Hypothalamus (tissue), 51 donors: ENCODE measurements at places on chromosomes 1 and 21.

DNA sequence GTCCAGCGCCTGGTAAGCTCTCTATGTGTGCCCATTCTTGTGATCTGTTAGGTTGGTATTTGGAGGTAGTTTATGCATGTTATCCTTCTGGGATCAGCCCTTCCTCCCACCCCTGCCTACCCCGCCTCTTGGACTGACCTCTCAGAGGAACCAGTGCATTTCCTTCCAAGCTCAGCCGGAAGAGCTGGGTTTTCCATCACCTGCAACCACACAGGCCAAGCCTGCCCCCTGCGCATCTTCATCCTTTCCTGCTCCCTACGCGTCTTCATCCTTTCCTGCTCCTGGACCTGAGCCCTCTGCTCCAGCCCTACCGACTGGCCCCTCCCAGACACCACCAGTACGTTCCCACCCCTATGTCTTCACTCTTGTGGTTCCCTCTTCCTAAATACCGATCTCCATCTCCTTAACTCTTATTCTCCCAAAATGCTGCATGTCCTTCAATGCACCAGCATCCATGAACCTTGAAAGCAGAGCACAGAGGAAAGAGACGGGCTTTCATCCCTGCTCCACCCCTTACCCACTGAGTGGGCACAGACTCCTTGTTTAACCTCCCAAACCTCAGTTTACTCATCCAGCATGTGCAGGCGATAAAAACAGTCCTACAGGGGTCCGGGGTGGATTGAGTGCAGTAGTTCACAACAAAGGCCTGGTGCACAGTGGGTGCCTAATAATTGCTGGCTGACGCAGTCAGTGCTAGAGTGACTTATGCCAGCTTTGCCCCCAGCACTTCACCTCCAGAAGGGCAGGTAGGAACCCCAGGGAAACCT lies 526.3 kb downstream of the MATN1 start:
- DNase-seq: no peak

GRCh38 chr1:24961961-24962861 lies 32.1 kb upstream of the RUNX3 start:
- no peak for DNase-seq

- DNase-seq: no peak
These were observed 357.9 kb upstream of the USP24 start for GRCh38 chr1:55572878-55573734.

- DNase-seq: peak; percentile 17
These were observed 13.5 kb downstream of the ESPN start for GRCh38 chr1:6438047-6438525.

GRCh38 chr21:44365967-44366585 lies 12.7 kb downstream of the TRPM2 start:
- DNase-seq: no peak

DNA sequence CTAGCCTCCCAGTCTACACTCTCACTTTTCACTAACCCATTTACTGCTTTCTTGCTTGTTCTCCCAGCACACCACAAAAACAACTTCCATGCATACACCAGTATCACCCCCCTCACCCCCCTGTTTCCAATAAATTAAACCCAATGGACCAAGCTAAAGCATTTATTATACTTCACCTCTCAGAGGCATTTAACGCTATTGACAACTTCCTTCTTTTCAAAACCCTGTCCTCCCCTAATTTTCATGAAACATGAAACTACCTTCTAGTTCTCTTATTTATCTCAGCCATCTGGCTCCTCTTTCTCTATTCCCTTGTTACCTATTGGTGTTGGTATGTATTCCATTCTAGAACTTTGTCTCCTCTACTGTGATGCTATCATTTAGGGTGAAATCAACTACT lies 32.3 kb downstream of the PTPRC start:
- no peak for DNase-seq

DNA sequence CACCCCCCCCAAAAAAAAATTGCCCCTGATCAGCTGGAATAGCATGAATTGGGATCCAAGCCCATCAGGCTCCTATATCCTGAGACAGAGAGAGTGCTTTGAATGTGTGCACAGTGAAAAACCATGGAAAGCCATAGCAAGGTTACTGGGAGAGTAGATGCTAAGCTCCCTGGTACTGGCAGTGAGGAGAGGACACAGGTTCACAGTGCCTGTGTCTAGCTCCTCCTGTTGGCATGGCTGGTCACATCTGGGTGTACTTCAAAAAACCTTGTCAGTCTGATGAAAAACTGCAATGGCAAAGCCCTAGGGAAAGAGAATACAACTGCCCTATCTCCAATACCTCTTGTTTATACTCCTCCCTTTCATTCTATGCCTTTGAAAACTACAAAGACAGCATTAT lies 12.9 kb downstream of the COPA start:
- DNase-seq: no peak

GRCh38 chr1:204147406-204148383 lies 4.1 kb downstream of the ETNK2 start:
- DNase-seq: no peak

DNA sequence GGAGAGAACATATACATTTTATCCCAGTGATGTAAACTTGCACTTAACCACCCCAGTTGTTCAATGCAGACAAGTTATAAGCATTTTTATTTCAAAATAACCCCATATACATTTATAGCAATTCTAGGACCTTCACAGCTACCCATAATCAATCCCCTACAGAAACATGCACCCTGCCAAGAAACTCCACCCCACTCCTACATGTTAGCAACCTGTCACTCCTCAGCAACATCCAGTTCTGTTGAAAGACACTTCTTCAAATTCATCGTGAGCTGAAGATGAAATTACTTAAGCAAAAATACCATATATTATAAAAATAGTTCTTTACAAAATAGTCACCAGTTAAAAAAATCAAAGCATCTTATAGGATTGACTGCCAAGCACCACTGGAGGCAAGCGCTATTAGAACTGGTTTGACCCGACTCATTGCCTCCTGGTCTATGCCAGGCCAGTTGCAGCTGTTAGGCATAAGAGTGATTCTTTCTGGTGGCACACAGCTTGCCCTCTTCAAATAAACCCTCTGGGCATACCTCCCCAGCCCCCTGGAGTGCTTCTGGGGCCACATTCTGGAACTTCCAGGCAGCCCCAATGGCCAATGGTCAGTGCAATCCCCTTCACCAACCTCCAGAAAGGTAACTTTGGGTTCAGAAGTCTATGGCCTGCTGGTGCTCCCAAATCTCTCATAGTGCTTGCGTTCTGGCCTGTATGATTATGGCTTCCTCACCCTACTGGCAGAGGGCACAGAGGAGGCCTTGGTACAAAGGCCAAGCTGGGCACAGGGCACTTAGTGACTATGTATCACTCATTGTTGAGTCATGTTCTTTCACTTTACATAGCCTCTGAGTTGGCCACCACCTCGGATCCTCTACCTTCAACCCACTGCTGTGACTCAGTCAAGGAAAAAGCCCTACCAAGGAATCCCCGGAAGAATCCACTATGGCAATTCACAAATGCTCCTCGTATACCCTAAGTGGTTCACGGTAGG lies 72.2 kb upstream of the RALGPS2 start:
- no peak for DNase-seq
